Trophoblast cell (in vitro differentiated cells and primary cell): ENCODE measurements at places on chromosomes 5 and 9.

GRCh38 chr5:40121236-40121635 lies 558.5 kb upstream of the PTGER4 start:
- no peak for DNase-seq

DNA sequence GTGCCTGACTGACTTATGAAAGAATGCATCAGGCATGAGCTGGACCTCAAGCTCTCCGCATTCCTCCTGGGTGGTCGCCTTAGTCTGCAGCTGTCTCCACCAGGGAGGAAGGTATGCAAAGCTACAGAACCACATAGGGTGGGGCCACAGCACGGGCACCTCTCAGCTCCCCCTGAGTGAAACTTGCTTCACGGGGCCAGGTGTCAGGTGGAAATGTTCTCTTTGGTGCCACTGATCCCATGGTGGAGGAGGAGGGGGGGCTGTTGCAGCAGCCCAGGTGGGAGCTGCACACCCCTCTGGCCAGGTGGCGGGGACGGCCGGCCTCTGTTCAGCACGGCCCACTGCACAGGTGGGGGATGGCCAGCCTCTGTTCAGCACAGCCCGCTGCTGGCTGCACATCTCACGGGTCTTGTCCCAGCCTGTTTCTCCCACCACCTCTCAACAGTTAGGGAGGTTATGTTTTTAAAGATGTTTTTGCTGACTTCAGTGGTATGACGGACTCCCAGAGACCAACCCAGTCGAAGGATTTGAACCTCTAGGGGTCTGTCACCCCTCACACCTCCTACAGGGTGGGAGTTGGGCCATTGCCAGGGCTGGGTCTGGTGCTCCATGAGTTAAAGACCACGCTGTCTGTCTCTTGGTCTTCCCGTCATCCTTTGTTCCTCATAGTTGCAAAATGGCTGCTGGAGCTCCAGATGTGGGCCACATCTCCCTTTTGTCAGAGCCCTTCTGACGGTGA lies 34.3 kb downstream of the MRPL36 start:
- no peak for DNase-seq

DNA sequence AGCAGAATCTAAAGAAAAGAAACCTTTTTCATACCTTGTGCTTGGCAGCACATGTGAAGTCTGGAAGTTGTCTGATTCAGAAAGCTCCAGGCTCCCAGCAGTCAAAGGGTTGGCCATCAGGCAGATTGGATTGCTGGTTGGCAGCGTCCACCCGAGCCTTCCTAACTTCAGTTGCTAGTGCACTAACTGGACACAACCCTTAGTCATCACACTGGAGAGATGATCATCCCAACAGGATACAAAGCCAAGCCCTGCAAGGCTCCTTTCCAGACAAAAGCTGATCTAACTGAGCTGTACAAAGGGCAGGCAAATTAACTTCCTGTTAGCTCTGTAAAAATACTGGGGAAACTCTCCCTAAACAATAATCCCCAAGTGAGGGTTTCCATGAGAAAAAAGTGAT lies 185.6 kb downstream of the SNX18 start:
- DNase-seq = no peak

DNA sequence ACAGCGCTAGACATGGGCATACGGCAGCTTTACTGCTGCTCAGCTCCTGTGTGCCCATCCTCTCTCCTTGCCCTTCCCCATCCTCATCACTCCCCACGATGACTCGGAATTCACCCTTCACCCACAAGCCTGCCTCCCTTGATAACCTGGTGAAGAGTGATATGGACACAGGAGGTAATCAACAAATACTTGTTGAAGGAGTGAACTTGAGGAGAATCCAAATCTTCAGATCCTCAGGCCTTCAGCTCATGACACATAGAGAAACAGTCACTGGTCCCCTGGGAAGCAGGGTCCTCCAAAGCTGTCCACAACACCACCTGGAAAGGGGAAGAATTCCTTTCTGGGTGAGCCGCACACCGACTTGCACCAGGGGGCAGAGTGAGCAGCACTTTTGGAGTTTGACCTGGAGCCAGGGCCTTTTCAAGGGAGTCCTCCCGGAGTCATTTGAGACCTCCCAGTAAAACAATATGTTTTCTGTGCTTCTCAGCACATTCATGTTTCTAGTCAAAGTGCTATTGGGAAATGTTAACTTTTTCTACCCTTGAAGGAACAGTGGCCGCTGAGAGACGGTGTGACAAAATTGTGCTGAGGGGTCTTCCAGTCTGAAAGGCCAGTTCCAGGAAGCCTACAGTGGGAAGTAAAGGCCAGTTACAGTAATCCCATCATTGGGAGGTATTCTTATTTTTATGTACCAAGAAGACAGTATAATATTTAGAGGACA lies 332.3 kb downstream of the CWC27 start:
- peak; percentile 43 for DNase-seq

DNA sequence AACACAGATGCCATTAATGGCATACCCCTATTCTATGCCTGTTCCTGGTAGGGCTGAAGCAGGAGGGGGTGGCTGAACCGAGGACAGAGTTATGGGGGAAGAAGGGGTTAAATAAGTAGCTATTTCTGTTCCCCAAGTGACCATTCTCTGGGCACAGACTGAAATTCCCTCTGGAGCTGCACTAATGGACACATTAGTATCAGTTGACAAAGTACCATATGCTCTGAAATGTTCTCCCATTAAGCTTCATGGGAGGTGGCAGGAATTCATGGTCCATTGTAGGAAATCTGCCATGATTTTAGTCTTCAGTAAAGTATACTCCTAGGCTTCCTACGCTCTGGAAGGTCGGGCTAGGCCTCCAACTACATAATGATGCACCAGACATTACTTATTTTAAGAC lies 10.5 kb upstream of the FRMPD1 start:
- no peak for DNase-seq

DNA sequence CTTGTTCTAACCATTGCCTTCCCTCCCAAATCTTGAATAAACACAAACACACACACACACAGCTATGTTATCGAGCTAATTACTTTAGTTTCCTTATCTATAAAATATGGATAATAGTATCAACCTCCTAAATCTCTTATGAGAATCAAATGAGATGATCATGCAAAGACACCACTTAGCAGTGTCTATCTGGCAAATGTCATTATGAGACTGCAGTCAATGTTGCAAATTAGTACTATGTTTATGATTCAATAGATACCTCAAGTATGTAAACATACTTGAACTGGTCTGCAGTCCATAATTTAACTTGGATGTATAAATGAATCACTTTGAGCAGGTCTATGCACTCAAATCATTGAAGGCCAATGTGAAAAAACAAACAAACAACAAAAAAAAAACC lies 22.2 kb upstream of the ERAP2 start:
- DNase-seq = no peak

DNA sequence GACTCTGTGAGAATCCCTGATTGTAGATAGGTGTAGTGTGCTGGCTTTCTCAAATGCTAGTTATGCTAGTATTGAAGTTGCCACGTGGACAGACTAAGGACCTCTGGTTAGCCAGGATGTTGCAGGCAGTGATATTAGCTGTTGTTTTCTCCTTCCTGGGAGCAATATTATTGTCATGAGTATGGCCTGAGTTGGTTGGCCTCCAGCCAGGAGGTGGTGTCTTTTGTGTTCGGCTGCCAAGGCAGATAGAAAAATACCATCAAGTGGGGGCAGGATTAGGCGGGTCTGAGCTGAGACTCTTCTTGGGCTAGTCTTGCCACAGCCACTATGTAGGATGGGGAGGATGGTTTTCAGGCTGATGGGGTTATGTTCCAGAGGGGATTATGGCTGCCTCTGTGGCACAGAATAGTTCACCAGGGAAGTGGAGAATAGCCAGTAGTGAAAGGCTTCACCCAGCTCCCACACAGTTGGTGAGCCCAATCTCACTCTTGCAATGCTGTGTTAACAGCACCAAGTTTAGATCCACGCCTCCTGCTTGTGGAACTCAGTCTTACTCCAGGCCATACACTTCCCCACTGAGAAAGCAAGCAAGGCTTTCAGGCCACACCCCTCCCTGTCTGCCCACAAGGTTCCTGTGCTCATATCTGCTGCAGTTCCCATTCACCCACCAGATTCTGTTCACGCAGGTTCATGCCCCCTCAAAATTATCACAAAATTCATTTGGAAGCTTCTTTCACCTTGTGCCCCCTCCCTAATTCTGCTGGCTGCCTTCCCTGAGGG lies 31.2 kb downstream of the GHR start:
- DNase-seq = no peak

GRCh38 chr9:110850401-110851135 lies 182.0 kb downstream of the MUSK start:
- DNase-seq = no peak

GRCh38 chr9:120441426-120442307 lies 138.3 kb downstream of the CDK5RAP2 start:
- DNase-seq = peak; percentile 62

DNA sequence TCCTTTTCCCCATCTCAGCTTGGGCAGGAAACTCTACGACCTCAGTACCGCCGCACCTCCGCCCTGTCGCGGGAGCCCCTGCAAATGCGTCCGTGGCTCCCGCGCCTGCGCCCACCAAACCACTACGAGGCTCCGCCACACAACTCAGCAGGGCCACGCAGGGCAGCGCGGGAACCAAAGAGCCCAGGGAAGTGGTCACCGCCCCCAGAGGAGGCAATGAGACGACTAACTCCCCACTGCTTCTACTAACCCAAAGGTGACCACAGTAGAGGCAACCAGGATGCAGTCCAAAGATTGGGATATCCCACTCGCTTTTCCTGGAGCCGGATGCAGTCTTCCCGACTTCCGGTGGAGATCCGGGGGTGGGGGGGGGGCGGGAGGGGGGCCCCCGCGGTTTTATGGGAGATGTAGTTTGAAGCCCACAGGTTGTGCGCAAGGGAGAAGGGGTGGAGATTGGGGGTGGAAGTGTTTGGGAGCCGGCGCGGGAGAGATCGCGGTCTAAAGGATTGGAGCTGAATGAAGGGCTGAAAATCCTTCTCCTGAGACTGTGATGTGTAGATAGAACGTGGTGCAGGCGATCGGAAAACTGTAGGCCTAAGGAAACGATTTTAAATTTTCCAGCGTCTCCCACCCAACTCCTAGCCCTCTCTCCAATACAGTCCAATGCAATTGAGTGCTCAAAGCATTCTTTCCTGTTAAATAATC lies at the start of gene NUDT12:
Gene NUDT12 (minus strand): TSS at position 337 of the 705 bp plus-strand sequence. CDS start 2,541 bp downstream, outside the sequence.
- DNase-seq = peak; percentile 45

GRCh38 chr5:168802337-168802736 lies 223.2 kb upstream of the PANK3 start:
- DNase-seq = no peak

- peak; percentile 82 for DNase-seq
Observed at GRCh38 chr5:74864823-74865222, 1.4 kb downstream of the FAM169A start.

DNA sequence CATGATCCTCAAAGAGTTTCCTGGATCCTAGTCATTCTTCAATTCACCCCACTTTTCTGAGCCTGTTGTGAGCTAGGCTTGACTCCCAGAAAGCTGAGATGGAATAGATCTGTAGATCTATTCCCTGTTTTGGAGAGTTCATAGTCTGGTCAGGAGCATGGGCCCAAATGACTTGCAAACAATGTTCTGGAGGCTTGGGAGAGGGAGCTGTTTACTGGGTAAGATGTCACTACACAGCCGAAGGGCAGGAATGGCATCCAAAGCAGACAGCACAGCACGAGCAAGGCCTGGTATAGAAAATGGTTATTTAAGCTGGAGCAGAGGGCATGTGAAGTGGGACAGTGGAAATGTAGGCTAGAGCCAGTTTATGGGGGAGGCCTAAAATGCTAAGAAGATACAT lies 152.5 kb upstream of the ALDH1B1 start:
- no peak for DNase-seq

- no peak for DNase-seq
Observed at GRCh38 chr5:135814316-135814715, 20.1 kb upstream of the SLC25A48 start.

DNA sequence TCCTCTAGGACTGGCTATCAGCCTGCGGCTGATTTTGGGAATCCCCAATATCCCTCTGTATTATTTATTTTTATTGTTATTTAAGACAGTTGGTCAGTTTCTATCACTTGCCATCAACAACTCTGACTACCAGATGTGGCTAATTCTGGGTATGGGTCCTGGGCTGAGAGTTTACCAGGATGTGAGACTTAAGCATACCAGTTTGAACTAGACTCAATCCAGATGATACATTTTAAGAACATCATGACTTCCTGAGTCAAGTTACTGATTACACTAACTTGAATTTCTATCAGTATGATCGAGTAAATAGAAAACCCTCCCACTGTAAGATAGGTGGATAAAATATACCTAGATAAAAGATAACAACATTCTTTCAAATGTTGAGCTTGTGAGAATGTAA lies 634.0 kb downstream of the MAT2B start:
- no peak for DNase-seq

DNA sequence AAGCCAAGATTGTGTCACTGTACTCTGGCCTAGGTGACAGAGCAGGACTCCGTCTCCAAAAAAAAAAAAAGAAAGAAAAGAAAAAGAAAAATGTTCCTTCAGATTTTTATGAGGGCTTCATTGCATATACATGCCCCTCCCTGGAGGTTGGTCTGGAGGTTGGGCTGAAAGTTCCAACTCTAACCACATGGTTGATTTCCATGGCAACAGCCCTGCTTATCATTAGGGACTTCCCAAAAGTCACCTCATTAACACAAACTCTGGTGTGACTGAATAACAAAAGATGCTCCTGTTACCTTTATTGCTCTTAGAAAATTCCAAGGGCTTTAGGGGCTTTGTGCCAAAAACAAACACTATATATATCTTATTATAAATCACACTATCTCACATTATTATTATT lies 113.8 kb downstream of the TMC1 start:
- DNase-seq = no peak

DNA sequence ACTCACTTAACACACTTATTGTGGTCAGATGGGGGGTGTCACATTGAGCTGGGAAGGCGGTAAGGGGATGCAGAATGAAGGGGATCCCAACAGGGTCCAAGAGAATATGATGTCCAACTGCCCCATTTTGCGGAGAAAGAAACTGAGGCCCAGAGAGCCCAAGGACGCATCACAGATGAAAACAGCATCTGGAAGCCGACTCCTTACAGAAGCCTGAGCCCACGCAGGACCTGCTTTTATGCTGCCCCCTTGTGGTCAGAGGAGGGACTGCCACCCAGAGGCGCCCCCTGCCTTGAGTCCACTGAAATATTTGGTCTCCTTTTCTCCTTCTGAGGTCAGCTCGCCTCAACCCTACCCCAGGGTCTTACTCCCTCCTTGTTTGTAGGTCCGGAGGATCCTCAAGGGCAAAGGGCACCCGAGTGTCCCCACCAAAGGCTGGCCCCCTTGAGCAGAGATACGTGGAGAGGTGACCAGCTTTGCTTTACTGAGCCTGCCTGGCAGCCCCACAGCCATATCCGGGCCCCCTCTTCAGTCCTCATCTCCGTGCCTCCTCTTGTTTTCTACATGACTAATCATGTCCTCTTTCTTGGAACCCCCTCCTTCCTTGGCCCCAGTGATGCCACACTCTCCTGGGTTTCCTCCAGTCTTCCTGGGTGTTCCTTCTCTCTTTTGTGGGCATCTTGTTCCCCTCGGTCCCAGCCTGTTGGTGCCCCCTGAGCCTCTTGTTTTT lies 30.0 kb upstream of the TTLL11 start:
- peak; percentile 88 for DNase-seq

DNA sequence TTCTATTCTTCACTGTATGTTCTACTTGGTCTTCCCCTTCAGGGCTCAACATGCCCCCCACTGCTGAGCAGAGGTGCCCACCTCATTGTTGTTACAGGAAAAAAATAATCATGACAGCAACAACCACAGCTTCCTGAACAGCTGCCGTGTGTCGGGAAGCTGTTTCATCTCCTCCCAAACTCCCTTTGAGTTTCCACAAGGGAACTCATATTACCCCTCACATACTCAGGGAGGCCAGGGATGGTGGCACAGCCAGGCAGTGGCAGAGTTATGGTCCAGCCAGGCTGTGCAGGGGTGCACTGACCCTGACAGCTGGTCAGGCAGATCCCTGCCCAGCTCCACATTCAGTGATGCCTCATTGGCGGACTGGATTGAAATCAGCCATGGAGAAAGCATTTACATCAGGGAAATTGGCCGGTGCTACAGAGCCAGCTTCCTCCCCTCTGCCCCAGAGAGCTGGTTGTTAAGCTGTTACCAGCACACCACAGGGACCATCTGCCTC lies 37.3 kb downstream of the SARDH start:
- no peak for DNase-seq
